Activated B cell treated with CpG ODN at 0.5 μM for 24 hours (primary cell): ENCODE measurements at places on chromosomes 13 and 19. TPM values are rescaled to one million over a fixed set of nuclear protein-coding genes. Genes with fewer than 3 reads are reported as not detected.

RNF113B gene
- total RNA-seq = not detected in 2 replicates

ERCC1 gene
- total RNA-seq = 69.2 and 71.6 TPM in 2 replicates

IFI30 gene
- 251 and 255 TPM in 2 replicates for total RNA-seq

NALCN gene
- total RNA-seq = not detected in 2 replicates

LILRB3 gene
- 0.37 and 1.1 TPM in 2 replicates for total RNA-seq

KIR2DL4 gene
- total RNA-seq = not detected in 2 replicates

TMEM145 gene
- total RNA-seq = not detected in 2 replicates

CALR3 gene
- total RNA-seq = not detected in 2 replicates
